Lung (tissue), 17 donors: ENCODE measurements at places on chromosomes 5 and 9. TPM values are rescaled to one million over a fixed set of nuclear protein-coding genes. Genes with fewer than 3 reads are reported as not detected.

- H3K4me1 ChIP-seq = no peaks in the 10 kb centered on the region
- no peak for DNase-seq
- no peak overlapping the region for H3K27ac ChIP-seq
- H3K36me3 ChIP-seq = no peaks in the 10 kb centered on the region
These were observed 4.4 kb downstream of the CEP72 start for GRCh38 chr5:616484-617039.

GRCh38 chr9:103068753-103069152, 73.6 kb downstream of the CYLC2 start:
- no peaks in the 10 kb centered on the region for H3K36me3 ChIP-seq
- DNase-seq = no peak
- no peaks in the 10 kb centered on the region for H3K4me1 ChIP-seq
- H3K27ac ChIP-seq = no peak overlapping the region

The C6 gene
- 33.0 TPM for total RNA-seq

GRCh38 chr9:19649336-19650041, 139.3 kb downstream of the SLC24A2 start:
- no peak for DNase-seq
- no peak overlapping the region for H3K4me3 ChIP-seq
- H3K36me3 ChIP-seq = no peaks in the 10 kb centered on the region
- H3K27me3 ChIP-seq = no peaks in the 10 kb centered on the region

GRCh38 chr9:109861499-109861898, 81.5 kb downstream of the PALM2AKAP2 start:
- H3K36me3 ChIP-seq = no peaks in the 10 kb centered on the region
- peaks cover 14% of the 10 kb centered on the region for H3K4me1 ChIP-seq
- H3K27me3 ChIP-seq = no peaks in the 10 kb centered on the region
- no peak overlapping the region for H3K27ac ChIP-seq

GRCh38 chr5:100780376-100780870, 122.7 kb downstream of the ST8SIA4 start:
- H3K36me3 ChIP-seq = no peaks in the 10 kb centered on the region
- no peak for DNase-seq
- no peaks in the 10 kb centered on the region for H3K4me1 ChIP-seq
- H3K27me3 ChIP-seq = no peaks in the 10 kb centered on the region

The ROR2 gene
- 32.3 TPM for total RNA-seq

- H3K4me3 ChIP-seq = peak overlapping the region; percentile 96
- H3K27ac ChIP-seq = peak overlapping the region; percentile 96
- H3K27me3 ChIP-seq = no peaks in the 10 kb centered on the region
- peaks cover 5% of the 10 kb centered on the region for H3K4me1 ChIP-seq
- H3K36me3 ChIP-seq = peaks cover 7% of the 10 kb centered on the region
These were observed 707 bp downstream of the RMND5B start for GRCh38 chr5:178131446-178131996.

GRCh38 chr5:38605610-38606009, 49.2 kb upstream of the LIFR start:
- H3K27ac ChIP-seq = no peak overlapping the region
- no peaks in the 10 kb centered on the region for H3K36me3 ChIP-seq
- no peak for DNase-seq
- peaks cover 9% of the 10 kb centered on the region for H3K4me1 ChIP-seq

The FSD1L gene
- total RNA-seq = 18.8 TPM

GRCh38 chr5:136062366-136063274, 33.8 kb downstream of the TGFBI start:
- H3K4me3 ChIP-seq = no peak overlapping the region
- DNase-seq = no peak
- H3K27me3 ChIP-seq = no peaks in the 10 kb centered on the region
- peaks cover 7% of the 10 kb centered on the region for H3K4me1 ChIP-seq
- no peak overlapping the region for H3K27ac ChIP-seq
